Umbilical cord (tissue), 2 donors: ENCODE measurements at places on chromosomes 6 and 20.

GRCh38 chr20:60341062-60341461 lies 382.8 kb downstream of the CDH26 start:
- no peak for DNase-seq

GRCh38 chr6:137413482-137413881 lies 80.7 kb downstream of the OLIG3 start:
- no peak for DNase-seq

GRCh38 chr20:58547623-58548475 lies 32.6 kb upstream of the APCDD1L start:
- DNase-seq: no peak

GRCh38 chr20:41475503-41475902 lies 108.9 kb upstream of the EMILIN3 start:
- DNase-seq: no peak

DNA sequence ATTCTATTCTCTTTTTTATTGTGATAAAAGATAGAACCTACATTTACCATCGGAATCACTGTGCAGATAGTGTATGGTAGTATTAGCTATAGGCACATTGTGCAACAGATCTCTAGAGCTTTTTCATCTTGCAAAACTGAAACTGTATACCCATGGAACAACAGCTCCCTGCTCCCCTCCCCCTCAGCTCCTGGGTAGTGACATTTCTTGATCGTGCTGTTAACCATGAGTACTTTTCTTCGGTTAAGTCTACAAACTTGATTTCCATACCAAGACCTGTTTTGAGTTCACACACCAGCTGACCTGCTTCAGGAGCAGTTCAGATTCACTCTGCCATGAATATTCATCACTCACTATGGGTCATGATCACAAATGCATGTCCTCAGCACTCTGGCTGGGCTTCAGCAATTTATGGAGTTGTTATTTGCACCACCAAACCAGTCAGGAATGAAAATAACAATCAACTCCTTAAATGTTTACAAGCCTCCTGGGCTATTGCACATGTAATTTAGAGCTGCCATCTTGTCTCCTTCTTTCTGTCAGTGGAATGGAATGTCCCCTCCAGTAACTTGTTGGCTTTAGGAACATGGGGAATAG lies 32.8 kb downstream of the PRDM1 start:
- DNase-seq: no peak

- peak; percentile 90 for DNase-seq
Measured at GRCh38 chr6:26595669-26596269, 984 bp upstream of the ABT1 start.

DNA sequence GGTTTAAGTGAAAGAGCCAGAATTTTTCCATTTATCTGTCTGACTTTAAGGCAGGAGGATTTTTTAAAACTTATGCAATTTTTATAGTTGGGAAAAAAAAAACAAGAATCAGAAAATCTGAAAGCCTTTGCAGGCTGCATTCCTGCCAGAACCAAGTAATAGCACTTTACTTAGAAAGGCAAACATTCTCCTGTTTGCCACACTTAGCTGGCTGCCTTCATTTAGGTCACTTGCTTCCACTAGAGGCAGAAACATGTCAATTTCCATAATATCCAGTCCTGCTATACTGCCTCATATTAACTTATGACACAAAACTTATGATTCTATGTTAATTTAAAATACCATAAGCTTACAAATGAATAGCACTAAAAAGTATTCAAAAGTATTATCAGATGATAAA lies 425.8 kb downstream of the FRK start:
- DNase-seq: peak; percentile 50

DNA sequence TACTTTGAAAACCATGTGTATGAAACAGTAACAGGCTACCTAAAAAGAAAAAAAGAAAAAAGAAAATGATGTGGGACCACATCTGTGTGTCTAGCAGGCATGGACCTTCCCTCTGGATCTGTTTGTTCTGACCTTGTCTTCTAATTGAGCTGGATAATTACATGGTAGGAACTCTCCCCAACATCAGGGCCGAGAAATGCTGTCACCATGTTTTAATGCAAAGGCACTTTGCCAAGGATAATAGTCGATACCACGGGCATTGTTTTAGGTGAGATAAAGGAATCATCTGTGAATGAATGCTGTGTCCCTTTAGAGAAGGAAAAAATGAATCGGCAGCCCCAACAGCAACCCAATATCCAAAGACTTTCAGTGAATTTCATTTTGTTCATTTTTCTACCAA lies 149.1 kb downstream of the ZDHHC14 start:
- DNase-seq: no peak

DNA sequence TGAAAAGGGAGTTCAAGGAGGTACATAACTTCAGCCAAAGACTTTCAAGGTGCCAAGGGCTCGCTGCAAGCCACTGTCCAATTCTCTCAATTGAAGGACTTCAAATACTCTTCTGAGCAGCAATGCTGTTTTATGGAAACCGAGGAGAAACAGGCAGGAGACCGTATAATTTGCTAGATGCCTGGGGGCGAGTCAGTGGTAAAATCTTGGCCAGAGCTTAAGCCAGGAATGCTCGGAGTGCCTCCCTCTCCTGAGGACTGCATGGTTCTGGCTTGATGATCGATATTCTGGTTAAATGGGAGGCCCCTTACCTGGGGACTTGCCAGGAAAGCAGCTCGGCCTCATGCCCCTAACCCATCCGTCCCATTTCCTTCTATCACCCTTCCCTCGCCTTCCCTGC lies 35.8 kb upstream of the NOP56 start:
- DNase-seq: no peak

DNA sequence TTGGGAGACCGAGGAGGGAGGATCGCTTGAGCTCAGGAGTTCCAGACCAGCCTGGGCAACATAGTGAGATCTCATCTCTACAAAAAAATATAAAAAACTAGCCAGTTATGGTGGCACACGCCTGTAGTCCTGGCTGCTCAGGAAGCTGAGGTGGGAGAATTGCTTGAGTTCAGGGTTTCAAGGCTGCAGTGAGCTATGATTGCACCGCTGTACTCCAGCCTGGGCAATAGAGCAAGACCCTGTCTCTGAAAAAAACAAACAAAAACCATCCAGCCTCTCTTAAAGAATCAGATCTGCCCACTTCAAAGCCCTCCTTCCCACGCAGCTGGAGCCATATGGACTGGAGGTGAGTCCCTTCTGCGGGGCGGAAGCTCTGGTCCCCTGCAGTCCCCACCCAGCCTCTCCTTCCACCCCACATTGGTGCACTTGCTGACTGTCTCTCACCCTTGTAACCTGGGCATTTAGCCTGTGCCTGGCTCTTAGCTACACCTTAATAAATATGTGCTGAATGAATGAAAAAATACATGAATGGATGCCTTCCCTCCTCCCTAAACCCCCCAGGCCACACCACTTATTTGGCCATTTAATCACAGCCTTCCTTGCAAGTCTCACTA lies 7.2 kb upstream of the PARD6B start:
- no peak for DNase-seq

DNA sequence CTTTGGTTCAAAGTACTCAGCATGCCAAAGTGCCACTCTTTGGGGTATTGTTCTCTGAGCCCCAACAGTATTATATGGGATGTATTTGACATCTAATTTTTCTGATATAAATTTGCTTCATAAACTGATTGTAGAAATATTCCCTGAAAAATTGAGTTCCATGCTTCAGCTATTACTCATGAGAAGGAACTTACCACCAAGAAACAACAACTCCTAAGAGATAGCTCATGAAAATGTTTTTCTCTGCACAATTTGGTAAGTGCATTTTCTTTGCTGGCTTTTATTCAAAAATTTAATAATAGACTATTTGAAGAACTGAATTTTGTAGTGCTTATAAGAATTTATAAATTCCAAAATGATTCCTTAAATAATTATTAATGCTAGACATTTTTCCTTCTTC lies 12.8 kb upstream of the TPD52L1 start:
- DNase-seq: no peak

- DNase-seq: peak; percentile 62
Measured at GRCh38 chr6:163324688-163325389, 89.7 kb upstream of the QKI start.

GRCh38 chr6:112343390-112343789 lies 3.7 kb upstream of the RFPL4B start:
- DNase-seq: no peak

DNA sequence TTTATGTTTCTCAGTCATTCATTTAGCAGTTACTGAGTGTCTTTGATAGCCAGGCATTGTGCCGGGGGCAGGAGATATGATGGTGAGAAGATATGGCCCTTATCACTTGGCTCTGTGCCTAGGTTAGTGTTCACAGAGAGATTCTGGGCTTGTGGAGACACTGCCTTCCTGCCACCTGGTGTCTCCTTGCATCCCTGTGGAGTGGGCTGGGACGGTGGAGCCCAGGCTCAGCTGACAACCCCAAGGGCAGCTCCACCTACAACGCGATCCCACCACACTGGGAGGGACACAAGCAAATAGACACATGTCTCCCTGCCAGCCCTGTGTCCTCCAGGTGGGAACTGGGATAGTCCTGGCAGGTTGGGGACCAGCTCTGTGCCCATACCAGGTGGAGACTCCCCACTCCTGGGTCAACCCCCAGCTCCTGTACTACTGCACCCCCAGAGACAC lies 30.3 kb upstream of the VEGFA start:
- DNase-seq: no peak

GRCh38 chr6:157660414-157660813 lies 162.6 kb upstream of the SNX9 start:
- no peak for DNase-seq

GRCh38 chr6:142902636-142903053 lies 42.3 kb downstream of the HIVEP2 start:
- DNase-seq: peak; percentile 24

- DNase-seq: no peak
Measured at GRCh38 chr20:51553897-51554486, 11.5 kb upstream of the NFATC2 start.

- no peak for DNase-seq
Measured at GRCh38 chr6:70708448-70708847, 40.8 kb downstream of the SMAP1 start.

- peak; percentile 38 for DNase-seq
Measured at GRCh38 chr6:32852844-32853540, 512 bp downstream of the TAP1 start.

DNA sequence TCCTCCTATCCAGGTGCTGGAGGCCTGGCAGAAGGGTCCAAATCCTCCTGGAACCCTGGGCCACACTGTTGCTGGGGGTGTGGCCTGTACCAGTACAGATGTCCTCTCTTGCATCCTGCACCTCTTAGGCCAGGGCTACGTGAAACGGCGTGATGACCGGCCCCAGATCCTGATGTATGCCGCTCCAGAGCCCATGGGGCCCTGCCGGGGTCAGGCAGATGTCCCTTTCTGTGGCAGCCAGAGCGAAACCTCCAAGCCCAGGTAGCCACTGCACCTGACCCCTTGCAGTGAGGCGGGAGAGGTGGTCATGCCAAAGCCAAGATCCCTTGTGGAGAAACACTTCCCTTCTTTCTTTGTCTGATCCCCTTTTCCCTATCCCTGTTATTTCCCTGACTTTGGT lies 14.2 kb downstream of the DNPH1 start:
- DNase-seq: no peak

DNA sequence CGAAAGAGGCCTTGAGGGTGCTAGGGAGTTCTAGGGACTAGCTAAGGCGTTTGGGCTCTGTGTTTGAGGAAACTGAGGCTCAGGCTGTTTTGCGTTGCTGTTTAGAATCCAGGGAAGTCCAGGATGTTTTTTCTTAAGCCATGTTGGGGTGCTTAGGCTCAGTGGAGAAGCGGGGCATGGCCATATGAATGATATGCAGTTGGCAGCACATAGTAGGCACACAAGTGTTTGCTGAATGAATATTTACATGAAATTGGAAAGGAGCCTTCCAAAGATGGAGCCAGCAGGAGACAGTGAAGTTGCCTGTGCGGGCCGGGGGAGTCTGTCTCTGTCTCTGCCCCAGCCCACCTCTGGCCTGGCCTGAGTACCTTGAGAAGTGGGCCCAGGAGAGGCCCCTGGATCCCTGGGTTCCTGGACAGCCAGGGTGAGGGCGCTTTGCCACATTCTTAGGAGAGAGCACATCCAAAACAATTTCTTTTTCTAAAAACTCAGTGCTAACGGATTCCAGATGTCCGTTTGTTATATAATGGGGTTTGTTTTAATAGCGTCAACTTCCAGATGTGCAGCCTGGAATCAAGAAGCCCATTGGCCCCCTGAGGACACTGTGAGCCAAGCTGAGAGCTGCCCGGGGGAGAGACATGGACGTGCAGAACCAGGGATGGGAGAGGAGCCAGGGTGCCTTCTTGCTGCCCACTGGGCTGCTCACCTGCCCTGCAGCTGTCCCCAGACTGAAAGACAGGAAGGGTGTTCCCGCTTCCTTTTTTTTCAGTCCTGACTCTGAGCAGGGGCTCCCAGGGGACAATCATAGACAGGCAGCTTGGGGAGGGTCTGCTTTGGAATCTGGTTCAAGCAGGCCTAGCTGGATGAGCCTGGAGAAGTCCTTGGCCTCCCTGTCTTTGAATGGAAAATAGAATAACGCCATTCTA lies 20.1 kb upstream of the EMILIN3 start:
- DNase-seq: peak; percentile 39

GRCh38 chr20:24546232-24546892 lies 76.9 kb downstream of the SYNDIG1 start:
- DNase-seq: no peak

DNA sequence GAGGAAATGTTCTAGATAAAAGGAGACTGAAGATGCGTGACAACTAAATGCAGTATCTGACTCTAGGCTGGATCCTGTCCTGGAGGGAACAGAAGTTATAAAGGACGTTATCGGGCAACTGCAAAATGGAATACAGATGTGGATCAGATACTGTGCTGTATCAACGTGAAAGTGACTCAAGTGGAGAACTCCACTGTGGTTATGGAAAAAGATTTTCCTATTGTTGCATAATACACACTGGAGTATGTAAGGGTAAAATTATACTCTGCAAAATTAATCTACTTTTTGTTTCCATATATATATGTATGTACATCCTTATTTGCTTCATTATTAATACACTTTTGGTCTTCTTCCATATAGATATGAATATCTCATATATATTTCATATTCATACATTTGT lies 654.0 kb downstream of the QKI start:
- no peak for DNase-seq

- DNase-seq: no peak
Measured at GRCh38 chr6:29325777-29326176, 24.3 kb downstream of the OR14J1 start.

DNA sequence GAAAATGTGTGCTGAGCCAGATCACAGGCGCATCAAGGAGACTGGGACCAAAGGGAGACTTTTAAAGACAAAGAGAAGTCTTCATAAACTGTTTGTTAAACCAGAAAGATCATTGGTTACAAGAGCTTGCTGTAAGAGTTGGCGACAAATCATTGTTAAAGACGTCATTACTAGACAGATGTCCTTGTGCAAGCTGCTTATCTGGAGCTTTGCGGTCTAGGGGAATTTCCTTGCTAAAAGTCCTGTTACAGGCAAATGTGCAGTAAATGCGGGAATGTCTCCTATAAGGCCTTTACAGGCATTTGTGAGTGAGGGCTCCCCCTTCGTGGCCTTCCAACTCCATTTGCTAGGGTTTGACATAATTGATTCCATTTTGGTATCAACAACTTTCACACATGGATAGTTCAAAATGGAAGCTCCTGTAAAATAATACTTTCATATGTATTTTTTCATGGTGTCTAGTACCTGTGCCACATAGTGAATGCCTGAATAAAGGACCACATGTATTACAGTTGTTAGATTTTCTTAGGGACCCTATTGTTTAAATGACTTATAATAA lies 362.4 kb downstream of the UTRN start:
- no peak for DNase-seq

- no peak for DNase-seq
Measured at GRCh38 chr20:62088258-62089127, 22.8 kb upstream of the TAF4 start.
